Aorta (tissue), 5 donors: ENCODE measurements at places on chromosomes 16 and 17. TPM values are rescaled to one million over a fixed set of nuclear protein-coding genes. Genes with fewer than 3 reads are reported as not detected.
A peak's percentile ranks its signal among the peaks of the same experiment; 100 is the strongest.

Gene HOXB6
- 16.8 TPM for total RNA-seq

Gene TMEM100
- total RNA-seq = 24.4 TPM

Gene SLC16A11
- 0.26 TPM for total RNA-seq

Gene CDRT15L2
- total RNA-seq = not detected

Gene CCL14
- 224 TPM for total RNA-seq

Gene MYCBPAP
- total RNA-seq = 1.8 TPM

DNA sequence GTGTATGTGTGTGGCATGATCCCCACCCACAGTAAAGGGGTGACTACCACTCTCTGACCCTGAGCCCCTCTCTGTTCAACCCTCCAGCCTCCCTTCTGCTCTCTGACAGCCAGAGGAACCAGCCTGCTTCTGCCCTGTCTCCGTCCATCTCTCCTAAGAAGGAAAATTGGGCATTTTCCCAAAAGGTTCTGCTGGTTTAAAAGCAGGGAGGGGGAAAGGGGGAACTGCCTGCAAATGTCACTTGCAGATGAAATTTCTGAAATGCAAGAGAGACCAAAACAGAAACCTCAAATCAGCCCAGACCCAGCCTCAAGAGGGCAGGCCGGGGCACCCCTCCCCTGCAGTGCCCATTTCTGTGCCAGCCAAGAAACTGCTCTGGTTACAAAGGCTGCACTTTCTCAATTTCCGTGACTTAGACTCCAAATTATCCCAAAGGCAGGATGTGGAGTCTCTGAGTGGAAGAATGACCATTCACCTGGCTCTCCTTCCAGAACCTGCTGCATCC lies 197.9 kb downstream of the RBFOX3 start:
- no peak for DNase-seq

DNA sequence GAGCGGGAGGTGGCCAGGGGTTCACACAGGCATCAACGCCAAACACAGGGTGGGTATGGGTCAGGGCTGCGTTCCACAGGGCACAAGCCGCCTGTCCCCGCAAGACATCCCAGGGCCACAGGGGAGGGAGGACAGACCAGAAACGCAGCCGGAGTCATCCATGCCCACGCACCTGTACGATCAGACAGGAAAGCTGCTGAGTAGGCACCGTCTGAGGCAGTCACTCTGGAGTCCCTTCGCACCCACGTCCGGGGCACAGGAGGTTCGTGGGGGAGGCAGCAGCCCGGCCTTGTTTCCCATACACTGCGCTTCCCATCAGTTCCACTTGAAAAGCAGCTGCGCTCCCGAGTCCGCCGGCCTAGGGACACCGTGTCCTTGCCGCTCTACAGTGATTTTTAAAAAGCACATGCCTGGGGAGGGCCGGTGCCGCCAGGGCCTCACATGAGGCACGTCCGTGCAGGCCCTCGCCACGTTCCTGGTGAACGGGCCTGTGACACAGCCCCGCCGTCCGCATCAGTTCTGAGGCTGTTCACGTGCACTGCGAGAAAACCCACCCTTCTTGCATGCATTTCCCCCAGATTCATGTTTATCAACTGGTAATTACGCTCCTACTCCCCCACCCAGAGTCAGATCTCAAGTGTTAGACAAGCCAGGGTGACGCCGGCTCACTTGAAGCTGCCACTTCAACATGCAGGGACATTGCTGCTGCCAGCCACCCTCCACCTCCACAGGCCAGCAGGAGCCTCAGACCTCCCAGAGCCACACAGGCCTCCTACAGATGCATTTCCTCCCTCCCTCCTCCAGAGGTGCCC lies 34.8 kb downstream of the WDR45B start:
- no peak for DNase-seq

DNA sequence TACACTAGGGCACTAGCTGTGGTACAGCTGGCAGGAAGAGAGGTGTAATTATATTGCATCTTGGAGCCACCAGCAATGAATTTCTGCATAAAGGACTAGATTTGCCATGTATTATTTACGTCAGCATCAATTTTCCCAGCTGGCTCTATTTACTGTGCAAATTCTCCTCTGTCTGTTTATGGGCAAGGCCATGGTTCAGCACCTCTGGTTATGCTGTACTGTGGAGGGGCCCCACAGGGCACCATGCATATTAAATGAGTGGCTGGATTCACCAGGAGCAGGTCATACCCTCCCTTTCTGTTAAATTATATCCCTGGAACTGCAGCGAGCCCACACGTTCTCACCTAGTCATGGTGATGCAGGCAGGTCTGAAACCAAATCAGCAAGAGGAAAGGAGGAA lies 19.8 kb downstream of the RAD51D start:
- DNase-seq = no peak

- DNase-seq = no peak
Measured at GRCh38 chr16:74793571-74793970, 19.0 kb upstream of the FA2H start.

GRCh38 chr16:89602273-89602951 lies 11.0 kb upstream of the DPEP1 start:
- DNase-seq = peak; percentile 63

GRCh38 chr17:3973495-3974137 lies 9.4 kb upstream of the ATP2A3 start:
- peak; percentile 17 for DNase-seq

DNA sequence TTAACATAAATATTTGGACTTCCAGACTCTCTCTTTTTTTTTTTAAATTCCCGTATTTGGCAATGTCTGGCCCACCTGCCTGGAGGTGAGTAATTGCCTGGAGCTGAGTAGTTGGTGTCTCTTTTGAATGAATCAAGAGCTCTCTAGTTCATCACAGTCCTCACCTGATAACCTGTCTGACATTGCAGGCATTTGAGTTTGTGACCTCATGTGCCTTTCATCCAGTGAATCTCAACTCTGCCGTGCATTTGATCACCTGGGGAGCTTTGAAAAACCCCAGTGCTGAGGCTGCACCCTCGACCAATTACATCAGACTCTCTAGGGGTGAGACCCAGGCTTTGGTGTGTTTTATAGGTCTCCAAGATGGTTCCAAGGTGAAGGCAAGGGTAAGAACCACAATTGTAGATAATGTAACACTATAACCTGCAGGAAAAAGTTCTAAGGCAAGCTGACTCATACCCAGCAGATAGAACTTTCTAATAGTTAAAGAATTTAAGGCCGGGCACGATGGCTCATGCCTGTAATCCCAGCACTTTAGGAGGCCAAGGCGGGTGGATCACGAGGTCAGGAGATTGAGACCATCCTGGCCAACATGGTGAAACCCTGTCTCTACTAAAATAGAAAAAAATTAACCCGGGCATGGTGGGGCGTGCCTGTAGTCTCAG lies 24.5 kb upstream of the HS3ST2 start:
- DNase-seq = no peak

- peak; percentile 90 for DNase-seq
Measured at GRCh38 chr17:18217412-18218015, 7.9 kb upstream of the LLGL1 start.

- DNase-seq = no peak
Measured at GRCh38 chr17:6996256-6997011, 585 bp downstream of the ALOX12 start.

- DNase-seq = no peak
Measured at GRCh38 chr17:36001862-36002603, 680 bp upstream of the CCL15 start.

- no peak for DNase-seq
Measured at GRCh38 chr16:17930280-17930679, 406.3 kb downstream of the NPIPA8 start.

DNA sequence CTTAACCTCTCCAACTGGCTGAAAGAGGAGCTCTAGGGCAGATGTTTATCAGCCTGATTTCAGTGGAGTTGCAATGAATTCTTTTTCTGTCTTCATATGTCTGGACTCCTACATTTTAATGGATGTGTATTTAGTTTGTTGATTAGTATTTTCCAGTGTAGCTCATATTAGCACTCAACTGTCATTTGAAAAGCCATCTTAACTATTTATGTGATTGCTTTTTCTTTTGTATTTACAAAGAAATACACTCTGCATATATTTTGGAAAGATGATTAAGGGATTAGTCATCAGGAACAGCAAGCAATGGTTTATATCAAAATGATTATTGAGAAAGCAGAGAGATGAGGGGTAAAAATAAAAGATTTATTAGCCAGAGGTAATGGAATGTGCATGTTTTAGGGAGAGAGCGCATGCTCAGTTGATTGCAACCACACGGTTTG lies 71.1 kb downstream of the WWOX start:
- no peak for DNase-seq

- DNase-seq = no peak
Measured at GRCh38 chr16:28298511-28298878, 6.2 kb downstream of the SBK1 start.

GRCh38 chr17:6145946-6146345 lies 75.8 kb downstream of the WSCD1 start:
- DNase-seq = no peak

- DNase-seq = no peak
Measured at GRCh38 chr17:35765756-35766488, 5.2 kb downstream of the C17orf50 start.

DNA sequence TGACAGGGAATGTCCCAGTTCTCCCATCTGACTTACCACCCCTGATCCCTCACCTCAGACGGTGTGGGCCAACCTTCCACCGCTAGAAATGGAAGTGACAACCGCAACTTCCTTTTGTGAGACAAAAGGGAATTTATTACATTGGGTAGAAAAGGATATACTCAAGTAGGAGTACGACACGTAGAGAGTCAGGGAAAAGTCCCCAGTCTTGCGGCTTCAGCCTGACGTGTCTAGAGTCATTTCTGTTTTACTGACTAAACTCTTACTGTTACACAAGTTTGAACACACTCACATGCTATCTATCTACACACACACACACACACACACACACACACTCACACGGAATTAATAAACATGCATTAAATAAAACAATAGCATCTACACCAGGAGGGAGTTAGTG lies 178.9 kb downstream of the COPRS start:
- no peak for DNase-seq

DNA sequence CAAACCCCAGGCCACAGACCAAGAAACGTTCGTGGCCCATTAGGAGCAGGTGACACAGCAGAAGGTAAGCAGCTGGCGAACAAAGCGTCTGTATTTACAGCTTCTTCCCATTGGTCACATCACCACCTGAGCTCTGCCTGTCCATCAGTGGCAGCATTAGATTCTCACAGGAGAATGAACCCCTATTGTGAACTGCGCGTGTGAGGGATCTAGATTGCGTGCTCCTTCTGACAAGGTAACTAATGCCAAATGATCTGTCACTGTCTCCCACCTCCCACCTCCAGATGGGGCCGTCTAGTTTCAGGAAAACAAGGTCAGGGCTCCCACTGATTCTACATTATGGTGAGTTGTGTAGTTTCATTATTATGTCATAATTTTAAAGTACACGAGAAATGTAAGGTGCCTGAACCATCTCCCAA lies 186.3 kb downstream of the CPPED1 start:
- DNase-seq = no peak

- no peak for DNase-seq
Measured at GRCh38 chr17:41925991-41926590, 4.3 kb upstream of the ODAD4 start.

DNA sequence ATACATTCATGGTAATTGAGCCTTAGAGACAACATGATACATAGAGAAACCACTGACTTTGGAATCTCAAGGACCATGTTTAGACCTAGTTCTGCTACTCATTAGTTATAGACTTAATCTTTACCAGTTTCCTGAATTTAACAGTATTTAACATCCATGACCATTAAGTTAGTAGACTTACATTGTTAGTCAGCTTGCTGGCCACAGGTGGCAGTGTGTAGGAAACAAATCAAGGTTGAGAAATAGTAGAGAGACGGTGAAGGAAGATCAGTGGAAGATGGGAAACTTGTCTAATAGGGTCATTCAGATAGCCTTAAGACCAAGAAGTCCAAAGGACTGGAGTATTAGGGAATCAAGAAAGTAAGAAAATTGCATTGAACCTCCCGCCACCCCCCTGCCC lies 31.0 kb downstream of the OMG start:
- DNase-seq = no peak

DNA sequence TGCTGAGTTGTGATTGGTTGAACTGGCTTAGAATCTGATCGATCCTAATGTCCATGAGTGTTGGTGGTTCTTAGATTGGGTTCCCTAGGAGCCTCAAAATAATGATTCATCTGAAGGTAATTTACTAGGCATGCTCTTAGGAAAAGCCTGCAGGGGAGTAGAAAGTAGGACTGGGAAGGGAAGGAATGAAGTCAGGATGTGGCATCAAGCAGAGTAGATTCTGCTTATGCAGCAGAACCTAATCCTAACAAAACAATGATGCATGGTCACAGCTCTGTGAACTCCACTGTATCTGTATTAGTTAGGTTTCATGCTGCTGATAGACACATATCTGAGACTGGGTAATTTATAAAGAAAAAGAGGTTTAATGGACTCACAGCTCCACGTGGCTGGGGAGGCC lies 132.5 kb downstream of the HS3ST2 start:
- DNase-seq = no peak

DNA sequence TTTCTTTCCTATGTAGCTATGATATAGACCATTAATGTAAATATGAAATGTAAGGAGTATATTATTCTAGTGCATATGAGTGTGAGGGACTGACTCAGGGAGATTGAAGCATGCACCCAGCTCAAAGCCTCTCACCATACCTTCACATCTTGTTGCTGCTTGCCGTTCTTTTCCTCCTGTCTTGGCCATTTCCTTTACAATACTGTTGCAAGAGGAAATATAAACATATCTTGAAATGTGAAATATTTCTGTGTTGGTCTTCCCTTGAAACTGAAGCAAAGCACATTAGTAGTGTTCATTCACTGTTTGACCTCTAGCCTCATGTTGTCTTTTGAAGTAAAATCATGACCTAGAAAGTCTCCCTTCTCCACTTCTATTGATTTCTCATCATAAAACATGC lies 46.6 kb downstream of the PHKB start:
- DNase-seq = no peak

GRCh38 chr17:73526952-73527351 lies 117.3 kb downstream of the SDK2 start:
- no peak for DNase-seq

- DNase-seq = no peak
Measured at GRCh38 chr16:47503936-47504335, 42.8 kb downstream of the PHKB start.

GRCh38 chr17:27848931-27849330 lies 44.2 kb downstream of the LYRM9 start:
- no peak for DNase-seq

GRCh38 chr16:54509456-54509855 lies 222.9 kb upstream of the IRX3 start:
- DNase-seq = no peak

- DNase-seq = no peak
Measured at GRCh38 chr16:56889206-56889605, 24.2 kb downstream of the SLC12A3 start.

DNA sequence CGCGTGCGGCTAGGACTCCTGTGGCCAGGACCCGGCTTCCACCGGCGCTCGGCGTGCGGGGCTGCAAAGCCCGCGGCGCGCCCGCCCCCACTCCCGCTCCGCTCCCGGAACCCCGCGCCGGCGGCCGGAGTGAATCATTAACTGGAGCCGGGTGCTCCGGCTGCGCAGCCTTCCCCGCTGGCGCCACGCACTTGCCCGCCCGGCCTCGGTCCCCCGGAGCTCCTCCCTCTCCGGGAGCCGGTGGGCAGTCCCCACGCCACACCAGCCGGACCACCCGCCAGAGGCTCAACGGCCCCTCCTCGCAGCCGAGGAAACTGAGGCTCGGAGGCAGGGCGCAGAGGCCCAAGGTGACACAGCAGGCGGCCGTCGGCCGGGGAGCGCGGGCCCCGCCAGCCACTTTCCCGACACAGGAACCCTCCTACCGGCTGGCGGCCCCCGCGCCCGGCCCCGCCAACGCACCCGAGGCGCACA lies 580 bp downstream of the BCAR1 start:
- peak; percentile 60 for DNase-seq

GRCh38 chr17:39240631-39241030 lies 14.9 kb upstream of the STAC2 start:
- DNase-seq = peak; percentile 34
